HAP-1 (cell line): ENCODE measurements at places on chromosomes 5 and 9.

GRCh38 chr5:69467442-69468225 lies 25.0 kb upstream of the OCLN start:
- no peak for DNase-seq

- DNase-seq = no peak
Measured at GRCh38 chr5:67437905-67438845, 241.6 kb upstream of the CD180 start.

DNA sequence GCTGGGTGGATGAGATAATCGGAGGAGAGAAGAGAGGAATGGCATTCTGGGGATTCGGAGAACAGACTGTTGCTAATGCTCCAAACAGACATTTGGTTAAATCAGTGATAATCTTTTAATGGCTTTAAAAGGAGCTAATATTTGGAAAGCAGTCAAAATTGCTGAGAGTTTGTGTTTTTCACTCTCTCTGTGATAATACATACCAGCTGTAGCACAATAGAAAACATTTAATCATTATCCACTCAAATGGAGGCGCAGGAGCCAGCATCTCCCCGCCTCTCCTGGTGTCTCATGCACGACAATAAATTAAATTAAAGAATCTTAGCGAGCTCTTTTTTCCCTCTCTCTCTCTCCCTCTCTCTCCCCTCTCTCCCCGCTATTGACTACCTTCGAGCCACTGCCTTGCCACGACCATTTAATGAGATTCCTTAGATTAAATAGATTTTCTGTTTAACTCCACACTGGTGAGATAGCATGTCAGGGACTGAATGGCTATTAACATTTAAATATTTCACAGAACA lies 268.6 kb upstream of the MVB12B start:
- no peak for DNase-seq

GRCh38 chr9:6356904-6357303 lies 28.7 kb downstream of the TPD52L3 start:
- no peak for DNase-seq

DNA sequence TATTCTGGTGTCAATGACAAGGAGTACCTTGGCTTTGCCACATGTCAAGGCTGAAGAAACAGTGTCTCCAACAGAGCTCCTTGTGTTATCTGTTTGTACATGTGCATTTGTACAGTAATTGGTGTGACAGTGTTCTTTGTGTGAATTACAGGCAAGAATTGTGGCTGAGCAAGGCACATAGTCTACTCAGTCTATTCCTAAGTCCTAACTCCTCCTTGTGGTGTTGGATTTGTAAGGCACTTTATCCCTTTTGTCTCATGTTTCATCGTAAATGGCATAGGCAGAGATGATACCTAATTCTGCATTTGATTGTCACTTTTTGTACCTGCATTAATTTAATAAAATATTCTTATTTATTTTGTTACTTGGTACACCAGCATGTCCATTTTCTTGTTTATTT lies 19.8 kb downstream of the CD274 start:
- DNase-seq = no peak

- DNase-seq = peak; percentile 90
Measured at GRCh38 chr5:108686676-108687075, 61.0 kb upstream of the FER start.

- DNase-seq = no peak
Measured at GRCh38 chr5:10376544-10376943, 23.0 kb downstream of the MARCHF6 start.

- no peak for DNase-seq
Measured at GRCh38 chr5:143030349-143030748, 260.2 kb downstream of the ARHGAP26 start.
